ENCODE measurements at places on chromosomes 1 and 21.

GRCh38 chr21:26918323-26919079 lies 48.4 kb downstream of the ADAMTS5 start:
- no peak for DNase-seq

- DNase-seq, result no peak
Measured at GRCh38 chr1:11875094-11875493, 16.3 kb upstream of the NPPB start.

DNA sequence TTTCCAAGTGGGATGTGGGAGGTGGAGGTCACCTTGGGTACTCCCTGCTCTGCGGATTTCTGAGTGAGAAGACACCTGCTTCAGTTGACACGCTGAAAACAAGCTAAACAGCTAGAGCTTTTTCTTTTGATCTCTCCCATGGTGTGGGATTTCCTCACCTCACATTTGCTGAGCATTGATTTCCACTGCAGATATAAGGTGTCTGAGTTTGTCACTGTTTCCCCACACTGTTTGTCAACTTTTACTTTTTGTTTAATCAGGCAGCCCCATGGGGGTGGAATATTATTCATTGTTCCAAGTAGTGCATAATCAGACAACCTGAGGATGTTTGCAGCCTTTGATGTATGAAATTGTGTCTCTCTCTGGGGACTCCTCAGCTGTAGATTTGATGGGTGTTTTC lies 49.5 kb downstream of the FASLG start:
- DNase-seq, result no peak

GRCh38 chr1:165697491-165697880 lies 876 bp downstream of the ALDH9A1 start:
- DNase-seq, result no peak

DNA sequence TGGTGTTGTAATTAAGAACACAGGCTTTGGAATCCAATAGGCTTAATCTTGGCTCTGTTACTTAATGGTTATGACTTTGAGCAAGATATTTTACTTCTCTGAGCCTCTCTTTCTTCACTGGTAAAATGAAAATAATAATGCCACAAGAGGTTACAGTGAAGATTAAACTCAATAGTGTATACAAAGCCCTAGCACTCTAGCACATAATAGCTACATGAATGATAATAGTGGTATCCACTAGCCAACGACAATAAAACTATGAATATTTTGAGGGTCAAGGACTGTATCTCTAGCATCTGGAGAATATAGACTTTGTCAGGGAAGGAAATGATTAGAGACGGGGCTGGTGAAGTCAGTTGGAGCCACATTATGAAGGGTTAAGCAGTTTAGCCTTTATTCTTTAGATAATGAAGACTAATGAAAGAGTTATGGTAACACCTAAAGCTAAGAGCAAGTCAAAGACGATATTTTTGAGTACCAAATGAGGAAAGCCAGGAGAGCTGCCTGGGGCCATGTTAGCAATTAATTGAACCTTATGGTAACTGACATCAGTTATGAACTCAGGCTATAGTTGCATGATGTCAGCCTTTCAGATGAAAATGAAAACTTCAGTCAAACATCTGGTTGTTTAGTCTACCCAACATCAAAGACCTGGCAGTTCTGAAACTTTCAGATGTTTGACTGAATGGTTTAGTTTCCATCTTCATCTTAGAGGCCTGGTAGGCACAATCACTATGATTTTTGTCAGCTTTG lies 32.8 kb upstream of the RNF11 start:
- DNase-seq, result no peak

GRCh38 chr1:88043834-88044233 lies 640.2 kb upstream of the PKN2 start:
- no peak for DNase-seq

- DNase-seq, result no peak
Measured at GRCh38 chr1:208855403-208855802, 611.2 kb upstream of the PLXNA2 start.

DNA sequence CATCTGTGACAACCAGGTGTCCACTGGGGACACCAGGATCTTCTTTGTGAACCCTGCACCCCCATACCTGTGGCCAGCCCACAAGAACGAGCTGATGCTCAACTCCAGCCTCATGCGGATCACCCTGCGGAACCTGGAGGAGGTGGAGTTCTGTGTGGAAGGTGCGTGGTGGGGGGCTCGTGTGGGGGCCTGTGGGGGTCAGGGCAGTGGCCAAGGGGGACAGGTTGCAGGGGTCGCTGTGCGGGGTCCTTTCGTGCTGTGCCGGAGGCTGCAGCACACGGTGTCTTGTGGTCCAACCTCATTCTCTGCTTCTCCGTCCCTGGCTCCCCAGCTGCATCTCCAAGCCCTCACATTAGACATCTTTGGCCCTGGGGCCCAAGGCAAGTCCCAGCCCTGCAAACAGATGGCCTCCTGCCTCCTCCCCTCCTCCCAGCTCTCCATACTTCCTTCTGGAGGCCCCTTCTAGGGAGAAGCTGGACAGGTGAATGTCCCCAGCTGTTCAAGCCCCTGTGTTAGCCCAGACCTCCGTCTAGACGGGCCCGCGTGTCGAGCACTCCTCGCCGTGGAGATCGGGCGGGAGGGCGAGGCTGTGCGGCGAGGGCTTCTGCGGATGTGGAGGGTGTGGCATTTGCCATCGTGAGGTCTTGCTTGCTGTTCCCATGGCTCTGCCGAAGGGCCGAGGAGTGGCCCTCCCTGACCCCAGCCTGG lies 2.5 kb downstream of the AGRN start:
- DNase-seq, result no peak

DNA sequence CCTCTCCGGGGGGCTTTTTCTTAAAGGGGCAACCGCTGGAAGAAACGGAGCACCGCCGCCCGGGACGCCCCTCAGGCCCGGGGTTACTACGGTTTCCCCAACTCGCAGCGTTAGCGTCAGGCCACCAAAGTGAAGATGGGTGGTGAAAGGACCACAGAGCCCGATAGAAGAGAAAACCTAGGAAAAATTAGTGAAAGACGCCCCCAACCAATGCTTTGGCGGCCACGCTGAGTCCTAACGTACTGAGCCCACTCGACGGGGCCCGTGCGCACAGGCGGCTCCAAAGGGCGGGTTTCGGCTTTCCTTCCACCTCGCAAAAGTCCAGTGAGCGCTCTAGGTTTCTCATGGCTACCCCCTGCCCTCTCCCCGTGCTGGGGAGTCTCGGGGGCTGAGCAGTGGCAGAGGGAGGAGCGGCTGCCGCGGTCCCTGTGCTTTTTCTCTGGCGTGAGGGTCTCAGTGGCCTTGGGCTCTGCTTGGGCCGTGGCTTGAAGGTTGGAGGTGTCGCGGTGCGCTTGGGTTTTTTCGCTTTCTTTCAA lies 12.2 kb upstream of the SPEN start:
- no peak for DNase-seq

- DNase-seq, result no peak
Measured at GRCh38 chr1:11617314-11617713, 36.9 kb downstream of the FBXO2 start.

DNA sequence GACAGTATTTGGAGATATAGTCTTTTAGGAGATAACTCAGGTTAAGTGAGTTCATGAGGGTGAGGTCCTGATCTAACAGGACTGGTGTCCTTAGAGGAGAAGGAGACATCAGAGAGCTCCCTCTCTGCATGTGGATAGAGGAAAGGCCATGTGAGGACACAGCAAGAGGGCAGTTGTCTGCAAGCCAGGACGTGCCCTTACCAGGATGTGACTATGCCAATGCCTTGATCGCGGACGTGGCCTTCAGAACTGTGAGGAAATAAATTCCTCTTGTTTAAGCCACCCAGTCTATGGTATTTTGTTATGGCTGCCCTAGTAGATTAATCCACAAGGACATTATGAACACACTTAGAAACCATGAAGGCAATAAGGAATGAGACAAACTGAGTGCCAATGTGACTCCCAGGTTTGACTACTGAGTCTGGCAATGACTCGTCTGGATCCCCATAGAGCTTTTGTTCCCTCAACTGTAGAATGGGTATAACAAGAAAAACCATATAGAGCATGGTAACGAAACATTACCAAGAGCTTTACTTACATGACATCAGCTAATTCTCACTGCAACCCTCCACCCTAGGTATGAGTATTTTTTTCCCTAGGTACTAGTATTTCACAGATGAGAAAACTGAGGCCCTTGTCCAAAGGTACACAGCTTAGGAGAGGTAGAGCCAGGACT lies 6.5 kb downstream of the URB1 start:
- no peak for DNase-seq

DNA sequence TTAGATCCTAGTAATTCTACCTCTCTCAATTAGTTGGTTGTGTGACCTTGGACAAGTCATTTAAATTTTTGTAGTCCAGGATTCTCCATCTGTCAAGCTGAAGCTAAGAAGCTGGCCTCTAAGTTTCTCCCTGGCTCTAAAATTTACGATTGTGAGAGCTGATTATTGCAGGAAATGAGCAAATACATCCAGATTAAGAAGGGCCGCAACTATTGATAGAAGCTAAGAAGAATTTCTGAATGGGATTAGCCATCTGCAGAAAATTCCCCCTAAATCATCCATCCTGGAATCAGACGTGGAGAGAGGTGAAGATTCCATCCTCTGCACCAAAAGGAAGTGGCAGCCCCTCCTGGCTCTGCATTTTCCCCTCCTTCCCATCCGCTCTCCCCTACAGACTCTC lies 55.0 kb downstream of the HIVEP3 start:
- no peak for DNase-seq

DNA sequence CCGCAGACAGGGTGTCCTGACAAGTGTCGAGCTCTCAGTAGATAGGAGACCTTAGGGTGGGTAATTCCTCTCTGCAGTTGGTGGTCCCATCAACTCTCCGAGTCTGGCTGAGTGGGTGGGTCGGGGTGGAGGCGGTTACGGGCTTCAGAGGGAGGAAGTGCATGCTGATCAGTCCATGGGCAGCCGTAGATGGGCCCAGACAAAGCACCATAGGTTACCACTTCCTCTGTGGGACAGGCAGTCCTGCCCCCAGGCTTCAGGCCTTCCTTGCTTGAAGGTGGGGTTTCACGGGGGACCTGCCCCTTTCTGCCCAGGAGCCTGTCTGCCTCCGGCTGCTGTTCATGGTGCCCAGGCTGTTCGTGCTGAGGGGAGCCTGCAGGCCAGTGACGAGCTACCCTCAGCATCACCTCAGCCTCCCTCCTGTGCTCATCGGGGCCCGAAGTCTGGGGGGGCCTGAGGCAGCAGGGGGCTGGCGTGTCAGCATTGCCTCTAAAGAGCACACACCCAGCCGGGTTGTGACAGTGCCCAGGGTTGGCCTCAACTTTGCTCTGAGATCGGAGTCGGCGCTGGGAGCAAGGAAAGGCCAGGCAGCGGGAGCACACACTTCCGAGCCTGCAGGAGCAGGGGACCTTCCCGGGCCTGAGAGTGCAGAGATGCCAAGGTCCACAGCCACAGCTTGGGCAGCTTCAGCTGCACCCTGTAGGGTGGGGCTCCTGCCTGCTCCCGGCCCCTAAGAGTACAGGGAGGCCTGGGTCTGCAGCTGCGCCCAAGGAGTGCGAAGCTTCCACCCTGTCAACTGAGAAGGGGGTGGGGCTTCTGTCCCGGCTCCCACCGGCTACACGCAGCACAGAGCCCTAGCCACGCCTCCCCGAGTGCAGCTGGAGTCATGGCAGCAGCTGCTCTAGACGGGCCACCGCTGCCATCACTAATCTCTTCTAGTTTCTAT lies 225.4 kb upstream of the NRIP1 start:
- no peak for DNase-seq

- DNase-seq, result no peak
Measured at GRCh38 chr1:24905355-24905978, 24.6 kb downstream of the RUNX3 start.

DNA sequence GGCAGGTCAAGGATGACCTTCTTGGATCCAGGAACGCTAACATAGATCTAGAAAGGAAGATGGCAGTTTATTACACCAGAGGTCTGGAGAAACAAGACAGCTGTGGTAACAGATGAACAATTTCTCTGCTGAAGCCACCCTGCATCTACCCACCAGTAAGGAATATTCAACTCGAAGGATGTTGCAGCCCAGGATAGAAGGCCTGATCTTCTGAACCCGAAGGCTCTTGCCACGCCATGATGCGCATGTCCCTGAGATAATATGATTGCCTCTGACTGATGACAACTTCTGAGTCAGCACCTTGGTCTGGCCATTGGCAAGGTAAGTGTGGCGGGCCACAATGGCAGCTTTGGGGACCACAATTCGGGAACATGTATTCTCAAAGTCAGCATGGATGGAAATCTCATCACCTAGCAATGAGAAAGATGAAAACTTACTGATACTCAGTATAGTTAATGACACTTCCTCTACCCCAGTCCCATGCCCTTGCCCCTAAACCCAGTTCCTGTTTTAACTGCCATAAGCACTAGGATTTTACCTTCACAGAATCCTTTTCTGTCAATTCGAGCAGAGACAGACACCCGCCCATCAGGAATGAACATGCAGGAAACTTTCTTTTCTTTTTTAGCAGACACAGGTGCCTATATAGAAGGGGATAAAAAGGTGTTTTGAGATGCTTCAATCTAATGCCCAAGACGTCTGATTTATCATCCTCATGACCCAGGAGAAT lies 1.8 kb downstream of the TXNIP start:
- no peak for DNase-seq

- no peak for DNase-seq
Measured at GRCh38 chr1:30283199-30283962, 440.0 kb downstream of the MATN1 start.

Measured in AG09319 (cell line).